ENCODE measurements at places on chromosomes 5 and 9.

DNA sequence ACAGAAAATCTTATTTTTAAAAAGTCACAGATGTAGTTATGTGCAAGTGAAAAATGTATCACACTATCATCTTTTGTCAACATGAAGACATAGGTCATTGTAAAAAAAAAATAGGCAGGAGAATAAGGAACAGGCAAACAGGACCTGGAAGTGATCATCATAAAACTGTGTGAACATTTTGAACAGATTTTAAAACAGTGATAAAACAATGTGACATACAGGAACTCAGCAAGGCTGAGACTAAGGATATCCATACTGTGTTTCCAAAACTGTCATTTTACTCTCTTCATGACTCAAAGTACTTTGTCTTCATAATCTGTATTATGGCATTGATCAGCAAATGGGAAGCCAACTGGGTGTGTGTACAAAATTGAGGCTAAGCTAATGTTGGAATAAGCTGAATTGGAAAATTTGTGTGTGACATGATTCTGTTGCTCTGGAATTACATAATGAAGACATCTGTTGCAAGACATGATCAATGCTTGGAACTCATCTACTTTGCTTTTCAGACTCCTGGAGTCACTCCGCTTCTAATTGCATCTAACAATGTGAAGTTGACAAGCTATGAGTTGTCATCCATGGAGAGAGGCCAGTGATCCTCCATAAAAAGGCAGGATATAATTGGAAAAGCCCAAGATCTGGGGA, 978.7 kb upstream of the NUDT12 start:
- no peak for DNase-seq

DNA sequence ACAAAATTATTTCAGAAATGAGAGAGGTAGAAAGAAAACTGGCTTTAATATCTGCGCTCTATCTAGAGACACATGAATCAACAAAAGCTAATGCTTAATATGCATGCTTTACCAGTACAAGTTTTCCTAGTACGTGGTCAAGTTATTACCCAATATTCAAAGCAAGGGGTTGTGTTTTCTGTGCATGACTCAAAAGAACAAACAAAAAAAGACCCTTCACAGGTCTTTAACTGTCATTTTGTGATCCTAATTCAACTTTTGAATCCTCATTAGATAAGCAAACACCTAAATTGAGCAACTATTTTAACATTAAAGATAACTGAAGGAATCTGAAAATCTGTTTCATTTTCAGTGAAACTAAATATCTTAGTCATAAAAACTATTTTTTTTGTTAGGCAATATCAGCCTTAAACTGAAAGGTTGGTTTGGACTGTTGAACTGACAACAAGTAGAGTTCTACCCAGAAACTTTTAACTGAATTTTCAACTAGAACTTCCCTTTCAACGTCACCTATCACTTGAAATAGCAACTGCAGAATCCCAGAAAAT, 12.5 kb downstream of the ST8SIA4 start:
- no peak for DNase-seq

- DNase-seq: no peak
Measured at GRCh38 chr9:107018861-107019545, 156.0 kb downstream of the ZNF462 start.

GRCh38 chr5:33941090-33941489, 4.9 kb downstream of the RXFP3 start:
- no peak for DNase-seq

DNA sequence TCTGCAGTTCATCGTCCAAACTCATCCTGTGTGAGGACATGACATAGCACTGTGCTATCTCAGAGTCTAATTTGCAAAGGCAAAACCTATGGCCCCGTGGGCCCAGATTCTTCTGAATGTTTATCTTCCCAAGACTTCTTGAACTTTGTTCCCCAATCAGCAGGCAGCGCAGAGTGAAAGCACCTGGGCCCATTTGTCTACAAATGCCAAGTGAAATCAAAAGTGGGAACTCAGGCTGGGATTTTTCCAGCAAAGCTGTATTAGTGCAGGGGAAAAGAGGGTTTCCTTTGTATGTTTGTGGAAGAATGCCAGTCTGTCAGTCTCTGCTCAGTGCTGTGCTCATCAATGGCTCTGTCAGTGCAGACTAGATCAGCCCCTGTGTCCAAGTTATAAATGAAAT, 55.8 kb downstream of the FOXD1 start:
- DNase-seq: no peak

- DNase-seq: no peak
Measured at GRCh38 chr9:33443464-33444154, 3.8 kb downstream of the AQP3 start.

DNA sequence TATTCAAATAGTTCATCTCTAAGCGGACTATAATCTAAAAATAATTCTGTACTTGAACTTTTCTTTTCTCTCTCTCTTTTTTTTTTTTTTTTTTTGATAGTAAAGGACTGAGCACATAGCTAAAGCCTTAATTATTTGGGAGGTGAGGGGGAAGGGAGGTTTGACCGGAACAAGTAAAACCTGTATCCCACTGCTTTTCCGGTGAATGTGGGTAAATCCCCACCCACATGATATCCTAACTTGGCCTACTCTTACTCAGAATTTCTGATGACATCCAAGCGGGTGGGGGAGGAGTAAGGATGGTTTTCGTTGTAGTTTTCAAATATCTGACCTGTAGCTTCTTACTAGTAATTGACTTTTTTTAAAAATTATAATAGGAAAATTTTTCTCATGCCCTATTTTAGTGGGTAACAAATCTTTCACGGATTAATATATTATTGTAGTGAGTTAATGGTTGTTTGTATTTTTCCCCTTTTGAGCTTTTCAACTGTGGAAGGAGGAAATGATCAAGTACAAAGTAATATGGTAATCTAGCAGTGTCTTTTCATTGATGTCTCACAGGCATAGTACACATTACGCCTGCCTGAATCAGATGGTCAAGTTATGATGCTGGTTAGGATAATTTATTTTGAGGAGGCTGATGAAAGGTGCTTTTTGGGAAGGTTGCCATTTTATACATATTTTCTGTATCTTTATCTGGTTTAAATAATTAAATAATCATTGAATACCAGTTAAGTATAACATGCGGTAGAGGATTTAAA, 2.2 kb upstream of the ELL2 start:
- DNase-seq: no peak

GRCh38 chr5:134511796-134512660, 13.4 kb upstream of the JADE2 start:
- DNase-seq: no peak

GRCh38 chr5:122154491-122154890, 25.1 kb downstream of the ZNF474 start:
- no peak for DNase-seq

GRCh38 chr5:147869112-147869511, 9.4 kb upstream of the SCGB3A2 start:
- no peak for DNase-seq

GRCh38 chr5:55650386-55650785, 61.7 kb downstream of the SLC38A9 start:
- DNase-seq: no peak

GRCh38 chr9:82167296-82167695, 178.7 kb downstream of the SPATA31D1 start:
- no peak for DNase-seq

DNA sequence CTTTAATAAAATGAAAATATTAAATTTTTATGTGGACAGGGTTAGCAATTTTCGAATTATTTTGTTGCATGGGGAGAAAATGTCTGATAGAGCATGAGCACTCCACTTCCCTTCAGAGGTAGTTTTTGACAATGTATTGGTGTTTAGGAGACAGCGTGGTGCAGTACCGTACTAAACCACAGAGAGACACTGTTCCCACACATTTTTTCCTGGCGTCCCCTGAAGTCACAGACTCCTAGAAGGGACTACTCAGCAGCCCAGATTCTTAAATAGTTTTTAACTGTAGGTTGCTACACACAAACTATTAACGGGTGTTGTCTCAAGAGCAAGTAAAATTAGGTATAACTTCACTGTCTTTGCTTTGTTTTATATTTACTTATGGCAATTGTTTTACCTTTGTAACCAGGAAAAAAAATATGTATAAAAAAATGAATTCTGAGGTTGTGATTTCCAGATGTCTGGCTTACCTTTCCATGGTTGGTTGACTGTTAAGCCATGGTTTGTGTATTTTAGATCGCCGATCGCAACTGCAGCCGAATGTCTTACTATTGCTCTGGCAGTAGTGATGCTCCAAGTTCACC, 171.2 kb downstream of the DOCK8 start:
- DNase-seq: no peak

DNA sequence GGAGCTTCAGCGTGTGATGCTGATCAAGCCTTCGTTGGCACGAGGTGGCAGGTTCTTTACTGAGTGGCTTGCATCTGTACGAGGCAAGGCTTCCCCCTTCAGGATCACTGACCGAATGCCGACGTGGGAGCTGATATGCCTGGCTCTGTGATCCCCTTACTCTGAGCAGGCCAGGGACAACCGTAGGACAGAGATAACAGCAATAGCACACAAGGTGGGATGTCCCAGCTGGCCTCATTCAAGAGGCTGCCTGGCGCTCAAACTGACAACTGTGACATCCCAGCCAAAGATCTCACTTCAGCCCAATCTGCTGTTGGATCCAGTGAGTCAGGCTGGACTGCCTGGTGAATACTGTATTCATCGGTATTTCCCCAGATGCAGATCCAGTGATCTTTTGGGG, 199.4 kb upstream of the PANK3 start:
- DNase-seq: no peak

- no peak for DNase-seq
Measured at GRCh38 chr9:82797534-82797933, 265.4 kb downstream of the RASEF start.

DNA sequence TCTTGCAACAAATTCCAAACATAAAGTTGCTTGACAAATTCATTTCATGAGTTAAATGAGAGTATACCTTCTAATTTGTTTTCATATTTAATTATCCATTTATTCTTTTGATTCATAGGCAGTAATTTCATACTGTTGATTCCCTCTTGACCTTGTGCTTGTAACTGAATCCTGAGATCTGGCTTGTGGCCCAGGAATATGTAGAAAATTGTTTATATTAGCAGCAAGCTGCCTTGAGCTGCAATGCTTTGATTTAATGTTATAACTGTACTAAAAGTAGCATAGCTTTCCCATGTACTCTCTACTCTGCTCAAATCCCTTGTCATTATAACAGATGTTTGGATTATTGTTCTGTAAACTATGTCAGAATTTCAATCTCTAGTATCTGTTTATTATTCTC, 780.7 kb downstream of the NR2F1-AS1 start:
- DNase-seq: no peak

- no peak for DNase-seq
Measured at GRCh38 chr9:127448112-127448805, 2.9 kb downstream of the RPL12 start.

- no peak for DNase-seq
Measured at GRCh38 chr5:67808340-67808739, 407.2 kb upstream of the PIK3R1 start.

GRCh38 chr5:88823201-88823600, 59.8 kb downstream of the MEF2C start:
- DNase-seq: no peak

GRCh38 chr5:179607160-179607931, 16.1 kb downstream of the HNRNPH1 start:
- DNase-seq: no peak

GRCh38 chr5:149205625-149206523, 64.6 kb downstream of the ABLIM3 start:
- DNase-seq: no peak

- DNase-seq: no peak
Measured at GRCh38 chr9:93476924-93477323, 23.5 kb upstream of the FAM120AOS start.

GRCh38 chr5:10153808-10154537, 95.7 kb downstream of the ATPSCKMT start:
- no peak for DNase-seq

DNA sequence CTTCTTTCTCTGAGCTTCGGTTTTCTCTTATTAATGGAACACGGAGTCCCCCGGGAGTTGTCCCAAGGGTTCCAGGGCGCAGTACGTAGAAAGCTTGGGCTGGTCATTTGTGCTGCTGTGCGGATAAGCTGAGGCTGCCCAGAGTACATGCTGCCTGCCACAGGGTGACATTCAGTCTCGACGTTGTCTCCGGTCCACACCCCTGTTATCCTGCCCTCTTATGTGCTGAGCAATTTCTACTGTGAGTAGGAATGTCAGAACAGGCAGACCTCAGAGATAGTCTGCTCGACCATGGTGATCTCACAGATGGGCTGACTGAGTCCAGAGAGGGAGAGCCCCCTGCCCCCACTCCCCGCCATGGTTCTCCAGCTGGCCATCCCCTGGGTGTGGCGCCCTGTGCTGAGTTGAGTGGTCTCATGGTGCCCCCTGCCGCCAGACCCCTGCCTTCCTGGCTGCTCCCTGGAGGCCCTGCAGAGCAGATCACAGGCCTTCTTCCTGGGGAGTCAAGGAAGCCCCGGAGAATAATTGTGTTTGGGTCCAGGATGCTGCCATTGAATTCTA, 124.0 kb downstream of the RGS3 start:
- no peak for DNase-seq

- DNase-seq: no peak
Measured at GRCh38 chr5:180129291-180130190, 58.0 kb upstream of the RNF130 start.

DNA sequence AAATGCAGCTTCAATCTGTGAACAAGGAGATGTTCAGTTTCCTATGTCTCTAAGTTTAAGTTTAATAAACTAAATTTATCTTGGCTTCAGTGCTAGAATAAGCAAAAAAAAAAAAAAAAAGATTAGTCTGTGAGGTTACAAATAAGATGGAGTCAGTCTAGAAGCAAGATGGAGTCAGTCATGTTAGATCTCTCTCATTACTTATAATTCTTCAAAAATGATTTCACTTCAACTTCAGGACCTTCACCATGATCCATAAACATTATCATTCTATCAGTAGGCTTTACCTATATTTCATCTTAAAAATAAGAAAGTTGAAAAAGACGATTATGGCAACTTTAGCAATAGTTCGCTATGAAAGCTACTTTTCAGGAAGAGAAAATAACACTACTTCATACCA, 30.2 kb upstream of the TMC1 start:
- no peak for DNase-seq

GRCh38 chr9:18184401-18184800, 289.6 kb upstream of the ADAMTSL1 start:
- DNase-seq: no peak

- DNase-seq: no peak
Measured at GRCh38 chr5:176528301-176528700, 8.9 kb downstream of the RNF44 start.
